ENCODE measurements at places on chromosomes 5 and 9.
A peak's percentile ranks its signal among the peaks of the same experiment; 100 is the strongest.

DNA sequence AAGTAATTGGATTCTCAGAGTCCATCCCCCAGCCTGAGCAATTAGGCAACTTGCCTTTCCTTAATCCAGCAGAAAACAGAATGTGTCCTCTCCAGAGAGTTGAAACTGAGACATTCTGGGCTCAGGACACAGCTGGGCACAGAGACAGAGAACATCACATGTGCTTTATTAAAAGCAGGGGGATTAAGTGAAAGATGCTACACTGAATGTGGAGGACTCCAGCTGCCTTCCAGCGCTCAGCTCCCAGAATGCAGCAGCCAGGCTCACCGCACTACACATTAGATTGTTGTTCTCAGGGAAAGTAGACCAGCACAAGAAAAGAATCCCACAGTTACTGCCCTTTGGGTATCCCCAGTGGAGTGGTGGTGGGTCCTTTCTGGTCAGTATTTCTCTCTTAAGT lies 141.6 kb upstream of the IL12B start:
- DNase-seq, result no peak

DNA sequence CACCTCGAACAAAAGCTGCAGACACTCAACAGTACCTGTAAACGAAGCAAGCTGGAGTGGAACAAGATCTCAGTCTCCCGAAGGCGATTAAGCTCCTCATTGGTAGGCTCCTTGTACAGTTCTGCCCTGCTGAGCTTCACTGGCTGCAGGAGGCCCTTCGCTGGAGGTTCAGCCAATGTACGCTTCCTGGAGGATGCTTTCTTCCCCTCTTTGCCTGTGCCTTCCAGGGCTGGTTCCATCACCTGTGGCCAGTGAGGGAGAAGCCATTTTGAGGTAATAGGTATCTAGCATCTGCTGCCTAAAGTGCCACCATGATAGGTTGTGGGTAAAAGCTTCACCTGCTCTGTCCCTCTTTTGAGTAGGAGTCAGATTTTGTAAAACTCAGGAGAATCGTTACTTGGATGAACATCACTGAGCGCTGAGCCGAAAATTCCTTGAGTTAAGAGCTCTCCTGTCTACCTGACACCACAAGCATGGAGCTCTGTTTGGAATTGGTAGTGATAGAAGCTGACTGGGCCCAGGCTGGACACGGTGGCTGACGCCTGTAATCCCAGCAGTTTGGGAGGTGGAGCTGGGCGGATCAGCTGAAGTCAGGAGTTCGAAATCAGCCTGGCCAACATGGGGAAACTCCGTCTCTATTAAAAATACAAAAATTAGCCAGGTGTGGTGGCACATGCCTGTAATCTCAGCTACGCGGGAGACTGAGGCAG lies 1.4 kb downstream of the NOL6 start:
- DNase-seq, result no peak

DNA sequence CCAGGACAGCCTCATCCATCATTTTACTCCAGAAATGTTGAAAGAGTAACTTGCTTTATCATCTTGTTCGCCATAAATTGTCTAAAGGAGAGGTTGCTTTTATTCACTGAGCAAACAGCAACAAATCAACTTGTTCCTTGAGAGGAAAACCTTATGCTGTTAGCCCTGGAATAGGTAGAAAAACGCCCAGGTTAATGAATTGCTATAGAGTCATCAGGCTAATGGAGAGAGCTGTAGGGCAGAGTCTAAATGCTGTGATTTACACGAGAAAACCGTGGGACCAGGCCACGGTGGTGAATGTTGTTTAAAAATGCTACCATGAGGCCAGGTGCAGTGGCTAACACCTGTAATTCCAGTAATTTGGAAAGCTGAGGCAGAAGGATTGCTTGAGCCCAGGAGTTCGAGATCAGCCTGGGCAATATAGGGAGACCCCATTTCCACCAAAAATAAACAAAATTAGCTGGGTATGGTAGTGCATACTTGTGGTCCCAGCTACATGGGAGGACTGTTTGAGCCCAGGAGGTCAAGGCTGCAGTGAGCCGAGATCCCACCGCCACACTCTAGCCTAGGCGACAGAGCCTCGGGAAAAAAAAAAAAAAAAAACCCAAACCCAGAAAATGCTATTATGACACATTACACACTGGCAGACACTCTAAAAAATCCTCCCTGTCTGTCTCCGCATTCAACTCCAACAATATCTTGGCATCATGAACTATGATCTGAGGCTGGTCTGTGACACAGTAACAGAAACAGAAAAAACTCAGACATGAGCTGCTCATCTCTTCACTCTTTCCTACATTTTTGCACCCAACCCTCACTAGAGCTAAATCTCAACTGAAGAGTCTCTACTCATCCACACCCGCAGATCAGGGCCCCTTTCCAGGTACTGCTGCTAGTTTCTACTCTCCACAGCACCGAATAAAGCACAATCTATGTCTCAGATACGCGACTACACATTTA lies 118.6 kb upstream of the RETREG1 start:
- no peak for DNase-seq

- peak; percentile 37 for DNase-seq
These were observed at the start of gene TRIM32 for GRCh38 chr9:116687074-116687753. Gene TRIM32 (plus strand): TSS chr9:116687305. CDS start chr9:116697743, 10,438 bp downstream.

GRCh38 chr5:88515881-88516819 lies 247.5 kb upstream of the TMEM161B start:
- DNase-seq, result no peak

GRCh38 chr9:110399983-110400382 lies 62.3 kb upstream of the TXNDC8 start:
- no peak for DNase-seq

GRCh38 chr5:122656160-122656559 lies 118.7 kb upstream of the SNX2 start:
- DNase-seq, result no peak

GRCh38 chr5:112512901-112513300 lies 93.8 kb upstream of the EPB41L4A start:
- no peak for DNase-seq

All from kidney glomerular epithelial cell (primary cell).